Renal cortical epithelial cell (primary cell): ENCODE measurements at places on chromosomes 13 and 19. TPM values are rescaled to one million over a fixed set of nuclear protein-coding genes. Genes with fewer than 3 reads are reported as not detected.

The MAST1 gene
- 0.20 and 0.52 TPM in 2 replicates for total RNA-seq

The WDR87 gene
- not detected in 2 replicates for total RNA-seq

The FFAR3 gene
- not detected in 2 replicates for total RNA-seq

The ZNF541 gene
- not detected in 2 replicates for total RNA-seq

The C1QTNF9B gene
- total RNA-seq, result not detected in 2 replicates

The SLC1A6 gene
- total RNA-seq, result not detected in 2 replicates
